ENCODE measurements at places on chromosomes 12 and 14.

DNA sequence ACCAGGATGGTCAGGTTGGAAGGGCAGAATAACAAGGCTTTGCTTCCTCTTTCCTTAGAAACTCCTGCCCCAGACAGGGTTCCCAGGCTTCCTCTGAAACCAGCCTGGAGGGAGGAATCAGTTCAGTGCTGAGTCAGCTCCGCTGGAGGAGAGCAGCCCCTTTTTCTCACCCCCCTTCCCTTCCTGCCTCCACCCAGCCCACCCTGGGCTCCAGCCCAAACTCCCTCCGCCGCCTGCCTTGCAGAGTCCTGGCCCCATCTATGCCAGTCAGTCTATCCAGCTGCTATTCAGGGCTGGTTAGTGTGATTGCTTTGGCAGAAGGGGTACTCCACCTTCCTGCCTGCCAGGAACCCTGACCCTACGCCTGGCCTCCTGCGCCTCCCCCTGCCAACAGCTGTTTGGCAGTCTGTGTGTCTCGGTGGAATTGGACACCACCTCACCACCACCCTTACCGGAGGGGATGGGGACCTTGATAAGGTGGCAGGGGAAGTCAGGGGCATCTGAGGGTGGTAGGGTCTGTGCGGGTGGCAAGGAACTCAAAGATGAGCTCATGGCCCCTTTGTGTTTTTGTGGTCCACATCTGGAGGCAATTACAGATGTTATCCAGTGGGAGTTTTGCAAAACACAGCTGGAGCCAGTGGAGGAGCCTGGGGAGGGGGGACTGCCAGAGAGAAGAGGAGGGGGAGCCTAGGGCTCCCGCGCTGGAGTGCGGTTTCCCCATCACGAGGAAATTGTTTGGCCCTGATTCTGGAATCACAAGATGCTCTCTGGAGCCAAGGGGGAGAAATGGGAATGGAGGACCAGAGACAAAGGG lies 12.2 kb downstream of the MMP14 start:
- DNase-seq: peak; percentile 8

DNA sequence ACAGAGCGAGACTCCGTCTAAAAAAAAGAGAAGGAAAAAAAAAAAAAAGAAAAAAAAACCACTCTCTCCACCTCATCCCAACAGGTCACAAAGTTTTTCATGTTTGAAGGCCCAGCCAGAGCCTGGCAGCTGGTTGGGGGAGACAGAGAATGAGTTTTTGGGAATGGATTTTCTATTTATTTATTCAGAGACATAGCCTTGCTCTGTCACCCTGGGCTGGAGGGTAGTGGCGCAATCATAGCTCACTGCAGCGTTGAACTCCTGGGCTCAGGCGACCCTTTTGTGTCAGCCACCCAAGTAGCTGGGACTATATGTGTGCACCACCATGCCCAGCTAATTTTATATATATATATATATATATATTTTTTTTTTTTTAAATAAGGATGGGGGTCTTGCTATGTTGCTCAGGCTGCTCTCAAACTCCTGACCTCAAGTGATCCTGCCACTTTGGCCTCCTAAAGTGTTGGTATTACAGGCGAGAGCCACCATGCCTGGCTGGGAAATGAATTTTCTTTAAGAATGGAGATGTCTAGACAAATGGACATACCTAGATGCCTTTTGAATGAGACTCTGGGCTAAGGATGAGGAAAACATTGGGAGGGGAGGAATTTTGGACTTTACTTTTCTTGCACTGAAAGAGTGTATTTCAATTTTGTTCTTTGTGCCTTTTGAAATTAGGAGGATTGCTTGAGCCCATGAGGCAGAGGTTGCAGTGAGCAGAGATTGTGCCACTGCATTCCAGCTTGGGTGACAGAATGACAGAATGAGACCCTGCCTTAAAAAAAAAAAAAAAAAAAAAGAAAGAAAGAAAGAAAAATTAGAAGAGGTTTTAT lies 16.9 kb upstream of the PPP1R1A start:
- no peak for DNase-seq

- no peak for DNase-seq
These were observed 274.7 kb downstream of the ZFP36L1 start for GRCh38 chr14:68518166-68518565.

- no peak for DNase-seq
These were observed 99.1 kb downstream of the CAPZA3 start for GRCh38 chr12:18837025-18837424.

DNA sequence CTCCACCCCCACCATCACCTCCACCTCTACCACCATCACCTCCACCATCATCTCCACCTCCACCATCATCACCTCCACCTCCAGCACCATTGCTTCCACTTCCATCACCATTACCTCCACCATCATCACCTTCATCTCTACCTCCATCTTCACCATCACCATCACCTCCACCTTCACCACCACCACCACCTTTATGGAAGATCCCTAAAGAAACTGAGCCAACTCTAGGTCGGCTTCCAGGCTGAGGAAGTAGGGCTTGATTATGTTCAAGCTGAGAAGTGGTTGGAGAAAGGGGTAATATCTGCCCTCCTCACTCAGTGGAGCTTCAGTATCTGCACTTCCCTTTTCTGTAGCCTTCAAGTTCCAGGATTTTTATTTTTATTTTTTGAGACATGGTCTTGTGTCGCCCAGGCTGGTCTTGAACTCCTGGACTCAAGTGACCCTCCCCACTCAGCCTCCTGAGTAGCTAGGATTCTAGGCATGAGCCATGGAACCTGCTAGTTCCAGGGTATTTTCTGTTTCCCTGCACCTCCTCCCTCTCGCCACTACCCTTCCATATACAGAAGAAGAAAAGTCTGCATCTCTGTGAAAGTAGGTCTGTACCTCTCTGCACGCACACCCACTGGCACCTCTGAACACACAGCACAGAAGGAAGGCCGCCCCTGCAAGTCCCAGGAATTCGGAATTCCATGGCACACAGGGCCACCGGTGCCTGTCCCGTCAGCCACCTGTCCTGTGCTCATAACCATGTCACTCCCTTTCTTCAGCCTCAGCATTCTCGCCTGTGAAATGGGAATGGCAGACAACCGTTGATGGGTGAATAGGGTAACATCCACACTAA lies 5.9 kb downstream of the ZBTB42 start:
- no peak for DNase-seq

DNA sequence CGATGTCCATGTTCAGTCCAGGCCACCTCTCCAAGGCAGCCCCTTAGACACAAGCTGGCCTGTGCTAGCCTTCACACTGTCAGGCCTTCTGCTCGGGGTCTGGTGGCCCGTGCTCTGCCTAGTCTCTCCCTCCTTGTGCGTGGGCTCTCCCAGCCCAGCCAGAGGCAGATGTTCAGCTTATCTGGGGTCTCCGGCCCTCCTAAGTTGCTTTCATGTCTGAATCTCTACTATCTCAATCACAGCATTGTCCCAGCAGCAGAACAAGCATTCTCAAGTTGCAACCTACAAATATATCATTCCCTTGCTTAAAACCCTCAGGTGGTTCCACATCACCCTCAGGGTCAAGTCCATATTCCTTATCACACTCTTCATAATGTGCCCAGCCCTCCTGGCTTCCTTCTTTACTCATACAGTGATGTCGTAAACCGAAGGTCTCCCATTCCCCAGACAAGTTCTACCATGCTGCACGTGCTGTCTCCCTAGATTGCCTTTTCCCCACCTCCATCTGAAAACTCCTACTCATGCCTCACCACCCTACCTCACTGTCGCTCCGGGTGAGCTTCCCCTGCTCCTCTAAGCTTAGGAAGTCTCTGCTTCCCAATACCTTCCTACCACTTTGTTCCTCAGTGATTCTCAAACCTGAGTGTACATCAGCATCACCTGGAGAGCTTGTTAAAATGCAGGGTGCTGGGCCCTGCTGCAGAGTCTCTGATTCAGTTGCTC lies 1.5 kb downstream of the KRT73 start:
- no peak for DNase-seq

GRCh38 chr12:4050340-4050739 lies 177.1 kb upstream of the PARP11 start:
- no peak for DNase-seq

- DNase-seq: no peak
These were observed 115.5 kb upstream of the PARP11 start for GRCh38 chr12:3988519-3989217.

DNA sequence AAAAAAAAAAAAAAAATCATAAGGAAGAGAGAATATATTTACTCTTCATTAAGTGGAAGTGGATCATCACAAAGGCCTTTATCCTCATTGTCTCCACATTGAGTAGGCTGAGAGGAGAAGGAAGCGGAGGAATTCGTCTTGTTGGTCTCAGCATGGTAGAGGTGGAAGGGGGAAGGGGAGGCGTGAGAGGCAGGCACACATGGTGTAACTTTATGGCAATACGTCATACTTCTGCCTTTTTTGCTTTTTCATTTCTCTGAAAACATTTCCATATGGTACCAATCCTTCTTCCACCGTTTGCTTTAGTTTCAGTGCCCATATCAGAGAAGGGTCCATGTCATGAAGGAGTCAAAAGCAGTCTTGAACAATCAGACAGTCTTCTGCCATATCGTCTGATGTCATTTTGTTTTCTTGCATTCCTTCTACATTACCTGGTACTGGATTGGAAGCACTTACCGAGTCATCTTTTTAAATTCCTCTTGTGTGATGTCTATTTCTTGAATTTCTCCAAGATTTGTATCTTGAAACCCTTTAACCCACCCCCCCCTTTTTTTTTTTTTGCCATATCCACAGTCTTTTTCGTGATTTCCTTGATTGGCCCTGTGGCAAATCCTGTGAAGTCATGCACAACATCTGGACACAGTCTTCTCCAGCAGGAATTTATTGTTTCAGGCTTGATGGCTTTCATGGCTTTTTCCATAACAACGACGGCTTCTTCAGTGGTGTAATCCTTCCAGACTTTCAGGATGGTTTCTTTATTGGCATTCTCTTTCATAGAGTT lies 8.9 kb downstream of the FUT8 start:
- no peak for DNase-seq

DNA sequence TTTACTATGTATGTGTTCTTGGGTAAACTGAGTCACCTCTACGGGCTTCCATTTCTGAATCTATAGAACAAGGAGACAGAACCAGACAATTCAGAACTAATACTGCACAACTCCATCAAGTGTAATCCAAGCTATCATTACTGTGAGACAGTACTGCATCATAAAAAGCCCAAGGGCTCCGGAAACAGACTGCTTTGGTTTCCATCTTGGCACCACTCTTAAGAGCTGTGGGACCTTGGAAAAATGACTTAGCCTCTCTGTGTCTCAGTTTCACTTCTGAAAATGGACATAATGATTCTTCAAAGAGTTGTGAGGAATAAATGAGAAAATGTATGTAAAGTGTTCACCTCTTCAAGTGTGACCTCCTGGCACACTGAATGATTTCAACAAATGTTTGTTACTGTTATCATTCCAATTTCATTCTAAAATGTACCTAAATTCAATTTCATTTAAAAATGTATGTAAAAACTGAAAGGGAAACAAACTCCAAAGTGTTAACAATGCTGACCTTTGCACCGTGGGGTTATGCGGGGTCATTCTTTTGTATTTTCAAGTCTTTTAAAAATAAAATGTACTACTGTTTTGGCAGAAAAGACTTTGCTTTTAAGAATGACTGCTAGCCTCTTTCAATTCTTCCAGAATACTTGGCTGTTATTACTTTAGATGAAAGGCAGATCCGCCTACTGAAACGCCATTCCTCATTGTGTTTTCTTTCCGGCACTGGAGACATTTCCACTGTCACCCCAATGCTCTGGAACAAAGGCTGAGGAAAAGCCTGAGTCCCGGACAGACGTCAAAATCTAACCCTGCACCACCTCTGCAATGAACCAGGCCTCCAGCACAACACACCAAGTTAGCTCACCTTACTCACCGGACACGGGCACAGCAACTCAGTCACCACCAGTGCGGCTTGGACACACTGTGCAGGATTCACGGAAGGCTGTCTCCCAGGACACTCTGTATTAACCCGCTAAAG lies 62.8 kb downstream of the TMCC3 start:
- DNase-seq: no peak

DNA sequence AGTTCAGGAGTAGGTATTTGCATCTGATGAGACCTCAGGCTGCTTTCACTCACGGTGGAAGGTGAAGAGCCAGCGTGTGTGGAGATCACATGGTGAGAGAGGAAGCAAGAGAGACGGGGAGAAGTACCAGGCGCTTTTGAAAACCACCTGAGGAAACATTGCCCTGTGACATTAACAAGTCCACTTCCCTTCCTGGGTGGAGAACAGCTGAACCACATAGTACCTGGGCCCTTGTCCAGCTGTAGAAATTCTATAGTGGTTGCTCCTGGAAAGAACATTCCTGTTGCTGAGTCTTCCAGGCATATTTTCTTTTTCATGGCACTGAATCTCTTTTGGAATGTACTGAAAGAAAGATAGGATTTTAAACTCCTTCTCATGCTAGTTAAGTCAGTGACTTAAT lies 87.3 kb upstream of the RIN3 start:
- no peak for DNase-seq

GRCh38 chr14:105411017-105411941 lies 8.3 kb upstream of the MTA1 start:
- no peak for DNase-seq

DNA sequence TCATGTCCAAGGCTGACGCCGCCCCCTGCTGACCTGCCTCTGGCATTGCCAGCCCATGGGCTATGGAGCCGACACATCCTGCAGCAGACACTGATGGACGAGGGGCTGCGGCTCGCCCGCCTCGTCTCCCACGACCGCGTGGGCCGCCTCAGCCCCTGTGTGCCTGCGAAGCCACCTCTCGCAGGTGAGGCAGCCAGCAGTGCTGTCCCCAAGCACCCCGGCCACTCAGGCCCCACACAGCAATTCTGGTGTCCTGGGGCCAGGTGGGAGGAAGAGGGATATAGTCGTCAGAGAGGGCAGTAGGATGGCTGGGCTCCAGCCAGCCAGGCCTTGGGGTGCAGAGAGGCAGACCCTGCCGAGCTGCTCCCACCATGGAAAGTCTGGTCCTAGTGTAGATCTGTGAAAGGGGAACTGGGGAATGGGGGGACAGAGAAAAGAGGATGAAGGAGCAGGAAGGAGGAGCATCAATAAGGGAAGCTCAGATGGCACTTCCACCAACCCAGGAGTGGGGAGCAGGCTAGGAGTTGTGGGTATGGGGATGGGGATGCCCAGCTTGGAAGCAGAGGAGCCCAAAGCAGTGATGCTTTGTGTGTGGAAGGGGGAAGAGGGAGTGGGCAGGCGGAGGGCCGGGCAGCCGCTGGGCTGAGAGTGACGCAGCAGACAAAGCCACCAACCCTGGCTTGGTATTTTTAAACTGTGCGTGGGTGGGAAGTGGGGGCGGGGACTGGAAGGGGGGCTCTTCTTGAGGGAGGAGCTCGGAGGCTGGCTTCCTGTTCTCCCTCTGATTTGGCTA lies 4.7 kb downstream of the NAB2 start:
- no peak for DNase-seq
